HEK293T (cell line): ENCODE measurements at places on chromosomes 1 and 21.

- no peak for DNase-seq
These were observed 37.0 kb upstream of the EPS15 start for GRCh38 chr1:51555866-51556619.

DNA sequence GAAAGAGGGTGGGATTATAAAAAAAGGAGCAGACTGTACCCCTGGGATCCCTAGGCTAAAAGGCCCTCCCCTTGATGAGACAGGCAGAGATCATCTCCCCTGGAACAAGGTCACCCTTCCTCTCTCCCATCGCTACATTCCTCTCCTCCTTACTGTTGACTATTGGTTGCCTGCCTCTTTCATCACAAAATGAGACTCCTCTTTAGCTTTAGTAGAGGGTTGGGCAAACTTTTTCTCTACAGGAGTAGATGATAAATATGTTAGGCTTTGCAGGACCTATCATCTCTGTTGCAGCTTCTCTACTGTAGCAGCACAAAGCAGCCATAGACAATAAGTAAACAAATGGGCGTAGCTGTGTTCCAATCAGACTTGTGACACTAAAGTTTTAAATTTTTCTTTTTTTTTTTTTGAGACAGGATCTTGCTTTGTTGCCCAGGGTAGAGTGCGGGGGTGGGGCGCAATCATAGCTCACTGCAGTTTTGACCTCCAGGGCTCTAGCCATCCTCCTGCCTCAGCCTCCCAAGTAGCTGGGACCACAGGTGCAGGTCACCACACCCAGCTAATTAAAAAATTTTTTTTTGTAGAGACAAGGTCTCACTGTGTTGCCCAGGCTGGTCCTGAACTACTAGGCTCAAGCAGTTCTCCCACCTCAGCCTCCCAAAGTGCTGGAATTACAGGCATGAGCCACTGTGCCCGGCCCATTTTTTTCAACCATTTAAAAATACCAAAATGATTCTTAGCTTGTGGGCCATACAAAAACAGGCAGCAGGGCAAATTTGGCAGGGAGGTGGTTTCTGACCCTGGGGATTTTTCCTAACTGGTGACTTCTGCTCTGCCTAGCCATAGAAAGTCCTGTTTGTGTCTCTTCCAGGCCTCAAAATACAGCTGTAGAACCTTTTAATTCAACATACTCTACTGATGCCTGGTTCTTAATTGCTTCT is 15.1 kb downstream of the MCL1 start:
- DNase-seq = no peak

DNA sequence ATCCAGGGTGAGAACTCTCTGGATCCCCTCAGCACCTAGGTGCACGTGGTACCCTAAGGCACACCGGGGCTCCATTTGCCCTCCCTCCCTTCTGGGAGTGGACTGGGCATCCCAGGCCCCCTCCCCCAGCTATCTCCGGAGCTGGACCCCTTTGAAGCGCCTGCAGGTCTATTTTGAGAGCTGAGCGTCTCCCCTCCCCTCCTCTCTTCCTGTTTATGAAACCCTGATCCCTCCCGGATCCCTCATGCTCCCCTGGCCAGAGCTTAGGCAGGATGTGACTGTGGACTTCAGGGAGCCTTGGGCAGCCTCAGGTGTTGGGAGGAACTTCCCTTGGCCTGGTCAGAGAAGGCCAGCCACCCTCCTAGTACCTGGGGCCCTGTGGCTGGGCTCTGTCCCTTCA is 10.2 kb downstream of the RPS6KA1 start:
- DNase-seq = no peak

- DNase-seq = no peak
These were observed 1604.7 kb downstream of the PLA2G4A start for GRCh38 chr1:188433425-188433824.

GRCh38 chr1:211382714-211383480 is 56.3 kb downstream of the TRAF5 start:
- DNase-seq = peak; percentile 94

GRCh38 chr21:32312326-32312725 is 13.7 kb downstream of the MRAP start:
- DNase-seq = no peak

GRCh38 chr1:147722124-147722523 is 38.3 kb downstream of the GJA5 start:
- DNase-seq = no peak

DNA sequence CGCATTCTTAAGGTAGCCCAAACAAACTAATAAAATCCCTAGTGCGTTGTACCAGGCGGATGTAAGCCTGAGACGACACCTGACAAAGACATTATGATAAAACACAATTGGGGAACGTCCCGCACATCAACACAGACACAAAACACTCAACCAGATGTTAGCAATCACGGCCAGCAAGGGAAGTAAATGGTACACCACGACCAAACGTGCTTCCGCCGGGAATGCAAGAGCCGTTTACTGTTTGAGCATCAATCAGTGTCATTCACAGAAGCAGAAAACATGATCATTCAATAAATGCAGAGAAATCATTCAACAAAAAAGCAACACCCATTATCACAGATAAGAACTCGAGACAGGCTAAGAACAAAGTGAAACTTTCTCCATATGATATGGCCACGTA is 49.4 kb upstream of the COL18A1 start:
- DNase-seq = no peak

- no peak for DNase-seq
These were observed 8.1 kb upstream of the MAP1LC3C start for GRCh38 chr1:242006976-242007375.

GRCh38 chr1:168466714-168467131 is 77.1 kb downstream of the XCL2 start:
- DNase-seq = no peak

DNA sequence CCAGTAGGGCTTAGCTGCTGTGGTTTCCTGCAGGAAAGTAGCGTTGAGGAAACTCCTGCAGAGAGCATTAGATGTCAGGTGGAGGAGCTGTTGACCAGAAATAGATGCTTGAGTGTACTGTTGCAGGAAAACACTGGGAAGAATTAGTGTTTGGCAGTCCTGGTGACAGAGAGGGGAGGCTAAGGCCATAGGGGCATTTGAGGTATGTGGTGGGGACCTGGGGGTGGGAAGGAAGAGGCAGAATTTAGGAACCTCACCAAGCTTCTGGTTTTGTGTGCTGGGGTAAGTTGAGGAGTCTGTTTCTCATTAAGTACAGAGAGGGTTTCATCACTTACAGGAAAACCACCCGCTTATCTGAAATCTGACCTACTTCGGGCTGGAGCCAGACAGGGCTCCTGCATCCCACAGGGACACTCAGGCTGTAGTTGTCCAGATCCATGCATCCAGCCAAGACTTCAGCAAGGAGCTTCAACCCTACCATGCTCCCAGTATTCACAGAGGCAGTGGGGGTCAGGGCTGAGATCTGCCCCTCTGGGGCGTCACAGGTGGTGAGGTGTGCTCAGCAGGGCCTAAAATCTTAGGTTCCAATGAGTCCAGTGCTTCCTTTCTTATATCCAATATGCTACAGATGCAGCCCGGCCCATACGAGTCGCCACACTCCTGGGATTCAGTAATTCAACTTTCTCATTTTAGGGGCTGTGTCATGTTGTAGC is 15.1 kb downstream of the SH2D2A start:
- DNase-seq = no peak

DNA sequence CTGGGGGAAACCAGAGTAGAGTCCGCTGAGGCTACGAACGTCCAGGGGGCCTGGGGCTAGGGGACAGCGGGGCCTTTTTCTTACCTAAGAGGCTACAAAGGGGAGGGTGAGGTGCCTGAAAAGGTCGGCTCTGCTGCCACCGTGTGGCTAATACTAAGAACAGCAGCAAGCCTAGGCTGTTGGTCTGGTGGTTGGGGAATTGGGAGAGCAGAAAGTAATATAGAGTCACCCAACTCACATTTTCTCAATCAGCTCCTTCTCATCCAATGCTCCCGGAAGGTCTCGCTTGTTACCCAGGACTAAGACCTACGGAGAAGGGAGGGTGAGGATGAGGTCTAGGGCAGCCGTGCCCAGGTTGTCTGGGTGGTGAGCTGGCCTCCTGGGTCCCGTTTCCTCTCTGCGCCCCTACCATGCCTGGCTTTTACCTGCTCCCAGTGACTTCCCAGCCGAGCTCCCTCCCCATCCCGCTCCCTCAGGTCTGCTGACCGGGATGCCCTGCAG is 9.3 kb downstream of the ARL8A start:
- DNase-seq = peak; percentile 90

- no peak for DNase-seq
These were observed 94.6 kb downstream of the STUM start for GRCh38 chr1:226643177-226643576.

DNA sequence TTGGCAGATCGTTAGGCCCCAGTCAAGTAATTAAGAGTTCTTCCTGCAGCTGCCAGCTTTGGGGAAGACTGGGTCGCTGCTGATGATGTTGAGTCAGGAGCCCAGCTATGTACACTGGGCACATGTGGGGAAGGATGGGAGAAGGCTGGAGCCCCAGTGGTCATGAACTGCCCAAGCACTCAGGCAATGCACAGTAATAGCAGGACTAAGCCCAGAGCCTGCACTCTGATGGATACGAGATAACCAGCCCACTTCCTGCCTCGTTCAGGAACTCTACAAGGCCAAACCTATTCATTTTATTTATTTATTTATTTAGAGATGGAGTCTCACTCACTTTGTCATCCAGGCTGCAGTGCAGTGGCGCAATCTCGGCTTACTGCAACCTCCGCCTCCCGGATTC is 81.1 kb upstream of the BTG3 start:
- DNase-seq = no peak

DNA sequence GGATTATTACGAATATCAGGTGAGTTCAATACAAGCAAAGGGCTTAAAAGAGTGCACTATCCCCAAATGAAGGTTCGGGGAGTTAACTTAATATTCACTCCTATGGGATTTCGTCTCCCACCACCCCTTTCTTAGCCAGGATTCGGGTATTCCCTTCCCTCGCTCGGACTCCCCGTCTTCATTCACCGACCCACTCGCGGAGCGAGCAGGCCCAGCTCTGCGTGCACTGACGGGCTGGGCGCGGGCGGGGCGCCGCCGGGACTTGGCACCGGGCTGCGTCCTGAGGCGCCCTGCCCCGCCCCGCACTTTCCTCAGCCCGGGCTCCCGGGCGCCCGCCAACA is 7.7 kb upstream of the MPZL1 start:
- DNase-seq = peak; percentile 82

DNA sequence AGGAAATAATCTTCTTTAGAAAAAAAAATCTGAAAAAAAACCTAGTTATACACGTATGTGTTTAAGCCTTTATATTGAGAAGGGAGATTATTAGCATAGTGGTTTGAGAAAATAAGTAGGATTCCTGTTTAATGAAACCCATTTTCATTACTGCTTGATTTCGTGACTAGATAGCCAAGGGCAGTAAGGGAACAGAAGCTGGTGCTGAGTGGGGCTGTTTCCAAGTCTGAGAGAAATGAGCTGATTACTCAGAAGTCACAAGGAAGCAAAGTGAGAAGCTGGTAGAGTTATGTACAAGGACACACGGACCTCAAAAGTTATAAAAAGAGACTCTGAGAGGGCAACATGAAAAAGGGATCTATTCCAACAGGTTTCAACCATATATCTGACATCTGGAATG is 256.5 kb downstream of the TTLL7 start:
- no peak for DNase-seq

DNA sequence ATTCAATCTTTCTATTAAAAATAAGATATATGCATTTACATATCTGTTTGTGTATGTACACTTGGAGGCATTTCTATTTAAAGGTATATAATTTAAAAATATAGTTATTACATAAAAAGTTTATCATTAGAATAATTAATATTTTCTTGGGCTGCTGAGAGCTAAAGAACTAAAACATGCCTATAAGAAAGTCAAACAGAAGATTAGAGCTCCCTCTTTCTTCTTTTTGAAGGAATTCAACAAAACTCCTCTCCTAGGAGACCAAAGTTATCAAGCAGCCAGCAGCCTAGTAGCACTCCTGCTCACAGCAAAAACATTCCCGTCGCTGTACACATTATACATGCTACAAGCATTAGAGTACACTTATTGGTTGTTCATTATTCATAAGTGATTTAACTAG is 216.4 kb downstream of the VAV3 start:
- DNase-seq = peak; percentile 24

DNA sequence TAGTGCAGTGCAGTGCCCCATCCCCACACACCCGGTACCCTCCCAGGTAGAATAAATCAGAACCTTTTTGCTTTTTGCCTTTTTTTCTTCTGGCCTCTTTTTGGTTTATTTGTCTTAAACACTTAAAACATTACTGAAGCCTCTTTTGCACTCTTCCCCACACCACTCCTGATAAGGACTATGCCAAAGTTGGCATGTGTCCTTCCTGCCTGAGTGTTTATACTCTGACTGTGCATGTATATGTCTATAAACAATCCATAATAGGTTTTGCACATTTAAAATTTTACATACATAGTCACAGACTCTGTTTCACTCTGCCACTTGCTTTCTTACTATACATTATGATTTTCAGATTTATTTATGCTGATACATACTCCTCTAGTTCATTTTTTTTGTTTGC is 59.6 kb downstream of the BEND5 start:
- no peak for DNase-seq

DNA sequence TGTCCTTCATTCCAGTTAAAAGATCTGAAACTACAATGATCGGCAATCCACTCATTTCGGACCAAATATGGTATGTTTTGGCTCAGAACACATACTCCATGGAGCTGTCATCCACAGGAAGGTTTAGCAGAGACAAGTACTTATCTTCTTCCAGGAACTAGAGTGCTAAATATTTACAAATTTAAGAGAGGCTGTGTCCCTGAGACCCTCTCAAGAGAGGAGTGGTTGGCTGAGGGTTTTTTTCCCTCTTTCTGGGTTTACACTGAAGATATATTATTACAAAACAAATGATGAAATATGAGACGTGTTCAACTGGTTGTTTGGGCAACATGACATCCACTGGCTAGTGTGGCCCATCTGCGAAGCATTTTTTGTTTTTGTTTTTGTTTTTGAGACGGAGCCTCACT is 25.9 kb upstream of the NID1 start:
- DNase-seq = peak; percentile 5

DNA sequence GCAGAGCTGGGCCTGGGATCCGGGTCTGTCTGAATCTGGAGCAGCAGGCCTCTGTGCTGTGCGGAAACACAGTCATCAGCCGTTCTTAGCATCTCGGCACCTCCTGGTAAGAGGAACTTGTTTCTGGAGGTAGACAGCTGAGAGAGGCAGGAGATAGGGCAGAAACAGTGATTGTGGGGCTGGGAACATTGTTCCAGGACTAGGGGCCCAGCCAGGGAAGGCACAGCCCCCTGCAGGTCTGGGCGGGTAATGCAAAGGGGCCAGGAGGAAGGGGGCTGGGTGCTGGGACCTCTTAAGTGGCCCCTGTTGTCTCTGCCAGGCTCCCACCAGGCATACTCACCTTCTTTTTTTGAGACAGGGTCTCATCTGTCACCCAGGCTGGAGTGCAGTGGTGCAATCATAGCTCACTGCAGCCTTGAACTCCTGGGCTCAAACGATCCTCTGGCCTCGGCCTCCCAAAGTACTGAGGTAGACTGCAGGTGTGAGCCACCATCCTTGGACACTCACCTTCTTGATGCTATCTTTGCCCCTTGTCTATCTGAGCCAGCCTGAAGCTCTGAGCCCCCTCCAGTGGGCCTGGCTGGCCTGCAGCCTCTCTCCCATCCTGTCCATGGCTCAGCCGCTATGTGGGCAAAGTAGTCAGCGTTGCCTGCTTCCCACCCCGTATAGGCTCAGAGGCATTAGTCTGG is 134.3 kb upstream of the ZBTB40 start:
- DNase-seq = peak; percentile 81

- no peak for DNase-seq
These were observed 14.0 kb upstream of the TRIM63 start for GRCh38 chr1:26081267-26082019.

- DNase-seq = peak; percentile 41
These were observed 5.5 kb upstream of the RNF223 start for GRCh38 chr1:1079408-1080121.

- no peak for DNase-seq
These were observed 6.3 kb upstream of the IL20 start for GRCh38 chr1:206859082-206859521.

- no peak for DNase-seq
These were observed 53.9 kb upstream of the HSD17B7 start for GRCh38 chr1:162736633-162737067.
